ENCODE measurements at places on chromosomes 7 and 10. TPM values are rescaled to one million over a fixed set of nuclear protein-coding genes. Genes with fewer than 3 reads are reported as not detected.

SEC31B gene
- total RNA-seq: 4.6 TPM

DNA sequence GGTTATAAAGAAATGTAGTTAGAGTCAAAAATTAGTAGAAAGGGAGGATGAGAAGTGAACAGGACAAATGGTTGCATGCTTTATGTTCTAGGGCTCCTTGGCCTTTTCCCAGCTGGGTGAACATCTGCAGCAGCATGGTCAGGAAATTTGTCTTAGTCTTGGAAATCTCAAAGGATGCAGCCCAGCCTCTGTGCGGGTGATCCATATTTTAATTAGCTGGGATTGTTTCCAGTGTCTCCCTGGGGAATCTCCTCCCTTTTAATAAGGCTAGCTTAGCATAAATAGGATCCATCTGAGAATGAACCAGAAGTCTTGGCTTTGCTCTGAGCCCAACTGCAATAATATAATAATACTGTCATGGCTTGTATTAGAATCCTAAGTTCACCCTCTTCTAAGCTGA is 198.3 kb downstream of the PRKG1 start:
- no peak for DNase-seq

- no peak for DNase-seq
Observed at GRCh38 chr7:48053736-48054135, 18.4 kb downstream of the C7orf57 start.

DNA sequence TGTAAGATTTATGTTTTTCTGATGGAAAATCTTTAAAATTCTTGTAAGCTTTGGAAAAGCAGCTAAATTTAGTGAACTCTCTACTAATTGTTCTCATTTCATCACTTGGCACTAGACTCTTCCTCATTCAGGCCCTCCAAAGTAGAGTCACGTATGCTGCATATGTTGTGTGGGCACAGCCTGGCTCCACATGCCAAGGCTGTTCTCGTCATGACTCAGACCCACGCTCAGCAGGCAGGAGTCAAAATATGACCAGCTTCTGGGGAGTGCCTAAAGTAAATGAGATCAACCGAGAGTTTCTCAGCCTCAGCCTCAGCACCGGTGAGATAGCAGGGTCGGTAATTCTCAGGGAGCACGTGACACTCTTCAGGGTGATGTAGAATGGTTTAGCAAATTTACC is 1672.9 kb downstream of the REEP3 start:
- DNase-seq: peak; percentile 8

NHLRC2 gene
- total RNA-seq: 22.1 TPM

- DNase-seq: peak; percentile 47
Observed at GRCh38 chr10:102540023-102540422, 36.3 kb downstream of the SUFU start.

EVX1 gene
- total RNA-seq: not detected

MYL10 gene
- total RNA-seq: 4.1 TPM

DNA sequence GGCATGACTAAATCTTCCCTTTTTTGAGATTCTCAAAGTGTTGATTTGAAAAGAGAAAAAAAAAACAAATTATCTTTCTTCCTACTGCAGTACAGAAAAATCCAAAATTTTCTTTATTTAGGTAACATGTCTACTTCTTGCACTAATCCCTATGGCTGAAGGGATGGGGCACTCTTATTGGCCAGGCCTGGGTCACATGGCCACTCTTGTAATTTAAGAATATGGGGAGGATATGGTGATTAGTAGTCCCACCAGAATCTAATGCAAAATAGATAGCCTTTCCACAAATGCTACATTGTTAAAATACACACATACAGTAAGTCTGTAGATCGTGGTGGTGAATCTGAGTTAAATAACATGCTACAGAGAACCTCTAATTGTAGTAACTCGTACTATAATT is 7.0 kb upstream of the PALS2 start:
- peak; percentile 47 for DNase-seq

GRCh38 chr7:100621554-100621953 is 9.2 kb downstream of the MOSPD3 start:
- no peak for DNase-seq

GRCh38 chr7:156368053-156368843 is 272.3 kb upstream of the RNF32 start:
- DNase-seq: no peak

MRLN gene
- total RNA-seq: 16.0 TPM

DNA sequence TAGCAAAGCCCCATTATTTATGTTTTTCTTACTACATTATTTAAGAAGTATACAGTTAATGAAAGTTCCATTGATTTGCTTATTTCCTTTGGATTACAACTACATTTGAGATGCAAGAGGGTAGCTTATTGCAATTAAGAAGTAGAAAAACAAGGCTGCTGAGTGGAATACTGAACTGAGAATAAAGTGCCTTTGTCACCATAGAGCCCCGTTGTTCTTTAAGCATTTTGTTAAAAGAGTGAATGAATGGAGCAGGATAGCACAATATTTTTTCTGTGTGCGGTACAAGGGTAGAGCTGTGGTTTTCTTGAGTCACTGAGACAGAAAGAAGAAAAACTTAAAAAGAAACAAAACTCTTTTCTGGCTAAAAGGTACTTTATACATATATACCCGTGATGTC is 45.6 kb downstream of the ZNF277 start:
- DNase-seq: no peak

DNA sequence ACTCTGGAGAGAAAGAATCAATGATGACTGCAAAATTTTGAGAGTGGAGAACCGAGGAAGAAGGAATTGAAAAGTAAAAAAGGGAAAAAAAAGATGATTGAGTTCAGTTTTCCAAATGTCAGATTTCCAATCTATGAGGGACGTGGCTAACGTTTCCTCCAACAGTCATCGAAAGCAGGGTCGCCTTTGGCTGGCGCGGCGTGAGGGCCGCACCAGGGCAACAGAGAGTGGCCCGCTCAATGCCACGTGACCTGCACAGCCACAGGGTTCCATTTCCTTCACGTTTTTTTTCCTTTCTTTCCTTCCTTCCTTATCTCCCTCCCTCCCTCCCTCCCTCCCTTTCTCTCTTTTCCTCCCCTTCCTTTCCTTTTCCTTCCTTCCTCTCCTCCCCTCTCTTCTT is 101.9 kb downstream of the WDR37 start:
- no peak for DNase-seq

MACROH2A2 gene
- 13.2 TPM for total RNA-seq

DNA sequence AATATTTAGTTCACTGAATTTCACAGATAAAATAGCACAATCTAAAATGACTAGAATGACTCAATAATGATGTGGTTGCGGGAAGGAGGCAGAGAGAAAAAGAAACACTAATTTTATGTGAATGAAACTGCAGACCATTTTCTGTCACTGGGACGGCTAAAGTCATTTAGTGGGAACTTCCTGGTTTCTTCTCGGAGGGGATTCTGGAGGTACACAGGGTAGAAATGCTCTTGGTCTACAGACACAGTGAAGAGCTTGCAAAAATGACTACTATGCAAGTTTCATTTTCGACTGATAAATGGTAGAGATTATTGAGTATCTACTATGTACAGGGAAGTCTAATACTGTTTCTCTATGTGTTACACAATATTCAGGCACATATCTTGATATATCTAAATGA is 63.5 kb upstream of the LRRN3 start:
- no peak for DNase-seq

DNA sequence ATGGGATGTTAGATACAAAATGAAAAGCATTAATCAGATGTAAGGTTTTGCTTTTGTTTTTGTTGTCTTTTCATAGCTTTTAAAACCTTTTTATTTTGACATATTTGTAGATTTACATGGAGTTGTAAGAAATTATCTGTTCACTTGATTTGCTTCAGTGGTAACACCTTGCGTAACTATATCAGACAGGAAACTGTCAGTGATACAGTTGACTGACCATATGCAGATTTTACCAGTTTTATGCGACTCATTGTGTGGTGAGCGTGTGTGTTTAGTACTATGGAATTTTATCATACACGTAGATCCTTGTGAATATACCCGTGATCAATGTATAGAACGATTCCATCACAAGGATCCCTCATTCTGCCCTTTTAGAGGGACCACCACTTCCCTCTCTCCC is 701.4 kb downstream of the SUGCT start:
- no peak for DNase-seq

DNA sequence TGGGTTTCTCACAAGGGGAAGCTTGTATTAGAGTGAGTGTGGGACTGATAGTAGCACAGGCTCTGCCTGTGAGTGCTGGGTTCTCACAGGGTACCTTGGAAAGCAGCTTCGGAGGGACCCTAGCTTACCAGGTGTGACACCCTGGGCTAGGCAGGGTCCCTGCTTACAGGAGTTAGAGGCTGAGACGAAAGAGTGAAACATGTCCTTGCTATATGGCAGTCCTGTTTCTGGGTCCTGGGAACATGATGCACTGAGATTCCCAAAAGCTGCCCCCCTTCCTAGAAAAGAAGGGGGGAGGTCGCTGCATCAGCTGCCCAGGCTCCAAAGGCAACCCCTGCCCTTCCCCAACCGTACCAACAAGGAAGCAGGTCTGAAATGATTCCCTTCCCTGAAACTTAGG is 6.3 kb upstream of the ARHGAP22 start:
- no peak for DNase-seq
